ENCODE measurements at places on chromosomes 6 and 20. TPM values are rescaled to one million over a fixed set of nuclear protein-coding genes. Genes with fewer than 3 reads are reported as not detected.
A peak's percentile ranks its signal among the peaks of the same experiment; 100 is the strongest.

- DNase-seq = no peak
These were observed 21.0 kb downstream of the JPH2 start for GRCh38 chr20:44166008-44166407.

DNA sequence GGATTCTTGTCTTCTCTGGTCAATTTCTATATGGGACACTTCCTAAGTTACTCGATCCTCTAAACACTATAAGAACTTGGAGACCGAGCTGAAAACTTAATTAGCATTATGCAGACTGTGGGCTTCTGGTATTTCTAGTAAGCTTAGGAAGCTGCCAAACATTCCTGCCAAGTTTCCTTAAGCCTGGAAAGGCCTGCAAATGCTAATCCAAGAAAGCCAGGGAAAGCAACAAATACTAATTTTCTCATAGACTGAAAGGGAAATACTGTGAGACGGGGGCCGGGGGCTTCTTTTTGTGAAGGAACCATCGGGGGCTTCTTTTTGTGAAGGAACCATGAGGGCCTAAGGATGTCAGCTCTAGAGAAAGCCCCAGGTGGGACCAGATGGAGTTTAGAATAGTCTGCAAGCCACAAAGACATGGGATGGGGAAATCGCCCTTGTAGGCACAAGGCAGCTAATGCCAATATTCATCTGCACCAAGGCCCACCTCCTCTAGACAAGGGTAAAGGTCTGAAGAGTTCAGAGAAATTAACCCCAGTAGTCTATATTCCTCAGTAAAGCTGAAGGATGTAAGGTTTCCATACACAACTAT is 332.4 kb upstream of the PRDM1 start:
- DNase-seq = no peak

GCLC gene
- 22.6 TPM for total RNA-seq

JAG1 gene
- total RNA-seq = 113 TPM

DNA sequence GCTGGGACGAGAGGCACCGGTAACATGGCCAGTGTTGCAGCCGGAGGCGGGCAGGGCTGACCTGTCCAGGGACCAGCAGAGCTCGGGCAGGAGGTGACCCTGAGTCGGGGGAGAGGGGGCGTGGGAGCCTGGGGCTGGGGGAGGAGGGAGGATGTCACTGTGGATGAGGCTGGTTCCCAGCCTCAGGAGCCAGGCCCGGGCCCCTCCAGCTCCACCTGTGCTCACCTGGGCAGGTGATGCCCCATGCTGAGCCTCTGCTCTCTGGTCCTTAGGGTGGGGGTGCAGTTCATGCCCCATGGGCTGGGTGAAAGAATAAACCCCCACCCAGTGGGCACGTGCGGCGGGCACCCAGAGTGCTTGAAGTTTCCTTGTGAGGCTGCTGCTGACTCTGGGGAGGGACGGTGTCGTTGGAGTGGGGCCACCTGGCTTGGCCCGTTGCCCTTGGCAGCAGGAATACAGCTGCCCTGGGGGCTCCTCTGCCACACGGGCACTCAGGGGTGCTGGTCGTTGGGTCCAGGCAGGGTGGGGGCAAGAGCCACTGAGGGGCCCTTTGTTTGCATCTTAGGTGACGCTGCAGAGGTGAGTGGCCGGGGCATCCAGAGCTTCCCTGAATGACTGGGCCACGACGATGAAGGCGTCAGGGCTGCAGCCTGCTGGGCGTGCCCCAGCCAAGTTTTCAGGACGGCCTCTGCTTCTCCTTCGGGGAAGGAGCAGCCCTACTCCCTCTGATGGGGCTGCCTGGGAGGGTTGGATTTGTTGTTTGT is 24.7 kb upstream of the BHLHE23 start:
- DNase-seq = no peak

- peak; percentile 19 for DNase-seq
These were observed 731.0 kb downstream of the EPHA7 start for GRCh38 chr6:92688342-92688741.

RARS2 gene
- total RNA-seq = 33.5 TPM

DNA sequence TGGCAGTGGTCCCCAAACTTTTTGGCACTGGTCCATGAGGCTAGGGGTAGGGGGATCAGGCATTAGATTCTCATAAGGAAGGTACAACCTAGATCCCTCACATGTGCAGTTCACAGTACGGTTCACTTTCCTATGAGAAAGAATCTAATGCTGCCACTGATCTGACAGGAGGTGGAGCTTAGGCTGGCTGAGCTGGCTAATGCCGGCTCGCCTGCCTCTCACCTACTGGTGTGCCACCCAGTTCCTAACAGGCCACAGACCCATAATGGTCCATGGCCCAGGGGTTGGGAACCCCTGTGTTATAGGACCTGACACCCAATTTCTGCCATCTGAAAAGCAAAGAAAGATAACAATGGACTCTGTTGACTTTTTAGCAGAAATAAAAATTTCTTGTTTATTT is 199.6 kb downstream of the GMPR start:
- DNase-seq = no peak

DNA sequence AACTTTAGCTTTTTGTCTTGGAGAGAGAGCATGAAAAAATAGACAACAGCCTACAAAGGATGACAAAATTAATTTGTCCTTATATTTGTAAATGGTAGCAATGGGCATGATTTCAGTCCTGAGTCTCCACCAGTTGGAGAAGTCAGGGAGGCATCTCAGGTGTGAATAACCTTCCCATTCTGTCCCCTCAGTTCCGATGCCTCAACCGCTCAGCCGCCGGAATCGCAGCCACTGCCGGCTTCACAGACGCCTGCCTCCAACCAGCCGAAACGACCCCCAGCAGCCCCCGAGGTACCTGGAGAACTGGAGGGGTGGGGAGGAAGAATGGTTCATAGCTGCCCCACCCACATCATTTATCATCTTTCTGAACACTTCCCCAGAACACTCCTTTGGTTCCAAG is 3.6 kb downstream of the PRRC2A start:
- DNase-seq = no peak

ADGB gene
- not detected for total RNA-seq

DNA sequence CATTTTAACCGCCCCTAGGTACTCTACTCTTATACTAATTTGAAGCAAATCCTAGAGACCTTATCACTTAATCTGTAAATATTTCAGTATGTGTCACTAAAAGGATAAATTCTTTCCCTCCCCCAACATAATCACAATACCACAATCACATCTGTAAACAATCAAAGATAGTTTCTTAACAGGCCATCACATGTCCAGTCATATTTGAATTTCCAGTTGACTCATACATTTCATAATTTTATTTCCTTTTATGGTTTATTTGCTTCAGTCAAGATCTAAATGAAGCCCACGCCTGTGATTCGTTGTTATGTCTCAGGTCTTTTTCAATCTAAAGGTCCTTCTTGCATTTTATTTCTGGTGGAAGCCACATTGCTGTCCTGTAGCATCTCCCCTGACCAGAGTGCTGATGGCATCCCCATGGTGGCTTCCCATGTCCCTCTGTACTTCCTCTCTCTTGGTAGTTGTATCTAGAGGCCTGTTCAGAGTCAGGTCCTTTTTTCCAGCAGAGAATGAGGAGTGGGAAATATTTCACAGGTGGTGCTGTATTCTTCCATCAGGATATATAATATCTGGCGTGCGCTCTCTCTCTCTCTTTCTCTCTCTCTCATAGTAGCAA is 128.6 kb upstream of the SLC22A23 start:
- peak; percentile 34 for DNase-seq

DNA sequence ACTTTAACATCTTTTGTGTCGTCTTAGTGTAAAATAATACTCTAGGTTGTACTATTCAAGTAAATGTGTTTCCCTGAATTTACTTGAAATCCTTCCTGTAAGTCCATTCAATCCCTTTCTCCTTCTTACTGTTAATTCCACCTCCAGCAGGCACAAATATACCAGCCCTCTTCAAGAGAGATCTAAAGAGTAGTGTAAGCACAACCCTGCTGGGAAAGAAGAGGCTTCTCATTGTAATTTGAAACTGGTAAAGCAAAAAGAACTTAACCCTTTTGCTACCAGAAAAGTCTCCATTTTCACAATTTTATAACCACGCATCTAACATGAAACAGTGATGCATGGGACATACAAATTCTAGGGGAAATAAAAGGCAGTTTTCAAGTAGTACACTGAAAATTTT is at the start of gene BMP5:
Gene BMP5, minus strand, starts transcription at position 191 of the 400 bp plus-strand sequence. CDS start 725 bp downstream, outside the sequence.
- DNase-seq = no peak

KCNK16 gene
- total RNA-seq = not detected

MYT1 gene
- not detected for total RNA-seq

C20orf144 gene
- total RNA-seq = under 0.01 TPM

GRCh38 chr20:32249030-32249738 is 28.3 kb upstream of the KIF3B start:
- DNase-seq = no peak

DNA sequence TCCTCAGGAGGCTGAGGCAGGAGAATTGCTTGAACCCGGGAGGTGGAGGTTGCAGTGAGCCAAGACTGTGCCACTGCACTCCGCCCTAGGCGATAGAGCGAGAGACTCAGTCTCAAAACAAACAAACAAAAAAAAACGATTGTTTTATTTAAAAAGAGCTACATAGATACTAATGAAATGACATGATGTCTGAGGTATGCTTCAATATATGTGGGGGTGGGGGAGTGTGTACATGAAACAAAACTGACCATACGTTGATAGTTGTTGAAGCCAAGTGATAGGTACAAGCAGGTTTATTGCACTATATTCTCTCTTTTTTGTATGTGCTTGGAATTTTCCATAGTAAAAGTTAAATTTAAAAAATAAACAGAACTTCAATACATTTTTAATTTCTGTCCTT is 240.1 kb downstream of the TFAP2A start:
- DNase-seq = no peak

GRCh38 chr6:139173172-139173571 is 38.3 kb downstream of the HECA start:
- no peak for DNase-seq

- DNase-seq = no peak
These were observed 164.8 kb downstream of the BACH2 start for GRCh38 chr6:90131614-90132423.

GRCh38 chr6:16380220-16380809 is 141.9 kb downstream of the GMPR start:
- no peak for DNase-seq

DNA sequence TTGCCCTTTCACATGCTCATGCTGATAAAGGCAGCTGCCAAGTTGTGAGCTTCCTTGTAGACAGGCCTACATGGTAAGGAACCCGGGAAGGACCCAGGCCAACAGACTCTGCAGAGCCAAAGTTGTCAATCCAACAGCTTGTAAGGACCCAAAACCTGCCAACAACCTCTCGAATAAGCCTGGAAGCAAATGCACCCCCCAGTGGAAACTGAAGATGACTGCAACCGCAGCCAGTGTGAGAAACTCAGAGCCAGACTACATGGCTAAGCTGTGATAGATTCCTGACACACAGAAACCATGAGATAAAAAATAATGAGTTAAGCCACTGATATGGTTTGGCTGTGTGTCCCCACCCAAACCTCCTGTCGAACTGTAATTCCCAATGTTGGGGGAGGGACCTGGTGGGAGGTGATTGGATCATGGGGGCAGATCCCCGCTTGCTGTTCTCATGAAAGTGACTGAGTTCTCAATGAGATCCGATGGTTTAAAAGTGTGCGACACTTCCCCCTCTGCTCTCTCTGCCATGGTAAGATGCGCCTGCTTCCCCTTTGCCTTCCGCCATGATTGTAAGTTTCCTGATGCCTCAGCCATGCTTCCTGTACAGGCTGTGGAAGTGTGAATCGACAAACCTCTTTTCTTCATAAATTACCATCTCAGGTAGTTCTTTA is 18.8 kb upstream of the CLPSL2 start:
- DNase-seq = no peak

HCRTR2 gene
- total RNA-seq = not detected
